ENCODE measurements at places on chromosomes 1 and 21.

- DNase-seq = no peak
These were observed 106.0 kb downstream of the PTPRU start for GRCh38 chr1:29342351-29342750.

DNA sequence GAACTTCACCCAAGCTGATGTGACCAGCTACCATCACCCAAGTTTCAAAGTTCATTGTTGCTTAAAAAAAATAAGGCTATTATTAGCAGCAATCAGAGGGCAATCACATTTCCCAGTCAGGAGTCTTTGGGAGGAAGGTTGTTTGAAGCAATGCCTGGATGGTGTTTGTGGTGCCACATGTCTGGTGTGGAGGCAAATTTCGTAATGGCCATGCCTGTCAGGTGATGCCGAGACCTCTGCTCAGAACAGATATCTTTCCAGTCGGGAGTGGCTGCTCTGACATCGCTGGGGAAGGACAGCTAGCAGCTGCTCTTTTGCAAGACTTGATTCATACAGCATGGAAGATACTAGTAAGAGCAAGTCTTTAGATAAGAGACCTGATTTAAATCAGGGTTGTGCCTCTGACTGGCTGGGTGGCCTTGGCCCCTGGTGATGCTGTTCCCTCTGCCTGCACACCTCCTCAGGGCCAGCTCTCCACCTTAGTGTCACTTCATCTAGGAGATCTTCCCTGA is 187.8 kb upstream of the JUN start:
- DNase-seq = no peak

DNA sequence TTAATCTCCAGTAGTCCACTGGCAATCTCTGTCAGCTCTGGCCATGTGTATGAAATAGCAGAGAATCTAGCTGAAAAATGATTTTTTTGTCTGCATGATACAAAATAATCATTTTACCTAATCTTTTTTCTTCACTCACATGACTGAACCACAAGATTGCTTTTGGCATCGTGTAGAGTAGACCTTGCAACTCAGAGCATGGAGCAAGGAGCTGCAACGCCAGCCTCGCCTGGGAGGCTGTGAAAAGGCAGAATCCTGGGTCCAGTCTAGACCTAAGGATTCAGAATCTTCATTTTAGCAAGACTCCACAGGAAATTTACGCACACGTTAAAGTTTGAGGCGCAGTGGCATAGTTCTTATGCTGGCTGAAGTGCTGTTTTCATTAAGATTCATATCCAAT is 40.2 kb downstream of the TOMM20 start:
- DNase-seq = no peak

DNA sequence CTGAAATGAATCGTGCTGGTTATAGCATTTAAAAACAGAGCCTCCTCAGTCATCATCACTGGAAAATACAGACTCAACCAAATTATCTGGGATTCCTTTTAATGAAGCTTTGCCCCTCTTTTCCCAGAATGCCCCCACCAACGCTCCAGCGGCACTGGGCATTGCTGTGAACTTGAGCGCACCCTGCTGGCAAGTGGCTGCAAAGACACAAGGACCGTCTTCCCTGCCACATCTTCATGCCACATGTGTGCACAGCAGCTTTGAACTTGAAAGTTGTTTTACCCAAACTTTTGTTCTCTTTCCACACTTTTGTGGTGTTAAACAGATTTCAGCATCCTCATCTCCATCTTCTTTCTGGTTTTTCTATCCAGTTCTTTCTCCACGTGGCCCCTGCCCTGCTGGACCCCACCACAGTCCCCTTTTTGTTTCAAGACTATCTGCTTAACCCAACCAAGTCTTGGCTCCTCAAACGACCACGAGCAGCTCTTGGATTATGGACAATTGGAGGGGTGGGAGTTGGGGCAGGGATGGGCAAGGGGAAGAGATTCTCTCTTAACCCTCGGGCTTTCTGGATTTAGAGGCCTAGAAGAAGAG is 12.8 kb upstream of the LMX1A start:
- peak; percentile 43 for DNase-seq

DNA sequence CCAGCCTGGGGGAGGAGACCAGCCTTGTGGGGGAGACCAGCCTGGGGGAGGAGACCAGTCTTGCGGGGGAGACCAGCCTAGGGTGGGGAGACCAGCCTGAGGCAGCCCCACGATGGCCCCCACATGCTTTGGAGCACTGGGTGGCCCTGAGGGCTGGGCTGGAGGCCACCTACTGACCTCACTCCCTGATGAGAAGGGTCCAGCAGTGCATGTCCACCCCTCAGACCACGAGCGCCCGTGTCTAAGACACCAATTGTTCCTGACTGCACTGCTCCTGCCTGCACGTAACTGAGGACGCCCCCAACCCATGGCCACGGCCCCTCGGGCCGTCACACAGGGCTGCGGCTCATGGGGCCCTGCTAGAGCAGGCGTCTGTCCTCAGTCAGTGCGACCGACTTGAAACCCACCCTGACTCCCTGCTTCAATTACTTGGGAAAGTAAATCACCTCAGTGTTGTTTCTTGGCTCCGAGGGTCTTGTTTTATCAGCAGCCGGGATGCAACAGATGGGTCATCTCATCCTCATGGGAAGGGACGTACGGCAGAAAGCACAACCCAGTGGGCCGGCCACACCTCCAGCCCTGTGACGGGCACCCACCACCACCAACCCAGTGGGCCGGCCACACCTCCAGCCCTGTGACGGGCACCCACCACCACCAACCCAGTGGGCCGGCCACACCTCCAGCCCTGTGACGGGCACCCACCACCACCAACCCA is at the start of gene SPATC1L:
SPATC1L (minus strand) TSS at position 550 of the 715 bp plus-strand sequence. CDS start 1,643 bp downstream, outside the sequence.
- no peak for DNase-seq

DNA sequence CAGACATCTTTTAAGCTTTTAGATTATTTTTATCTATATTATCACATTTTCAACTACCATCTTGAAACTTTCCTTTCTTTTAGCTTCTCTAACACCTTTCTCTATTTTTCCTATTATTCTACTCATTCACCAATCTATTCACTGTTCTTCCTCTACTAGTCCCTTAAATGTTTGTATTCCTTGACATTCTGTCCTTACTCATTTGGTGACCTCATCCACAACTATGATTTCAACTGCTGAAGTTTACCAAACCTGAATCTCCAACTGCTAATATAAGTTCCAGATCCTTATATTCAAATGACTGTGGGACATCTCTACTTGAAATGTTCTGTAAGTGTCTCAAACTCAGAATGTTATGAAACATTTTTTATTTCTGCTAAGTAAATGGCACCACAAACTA is 49.2 kb downstream of the TUT4 start:
- no peak for DNase-seq

DNA sequence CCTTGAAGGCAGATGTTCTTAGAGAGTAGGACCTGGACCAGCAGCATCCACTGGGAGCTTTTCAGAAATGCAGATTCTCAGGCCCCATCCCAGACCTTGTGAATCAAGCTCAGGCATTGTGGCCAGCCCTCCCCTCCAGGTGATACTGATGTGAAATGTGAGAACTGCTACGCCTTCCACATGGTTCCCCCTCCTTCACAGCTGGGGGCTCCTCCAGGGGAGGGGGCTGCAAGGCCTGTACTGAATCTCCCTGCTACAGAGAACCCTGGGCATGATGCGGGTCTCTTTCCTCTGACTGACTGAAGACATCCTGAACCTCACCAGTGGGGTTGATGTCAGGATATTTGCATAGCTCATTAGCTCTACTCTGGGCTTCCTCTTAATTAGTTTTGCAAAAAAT is 141.8 kb upstream of the CSF3R start:
- no peak for DNase-seq

- DNase-seq = no peak
These were observed 50.3 kb upstream of the L1TD1 start for GRCh38 chr1:62144238-62144831.

- no peak for DNase-seq
These were observed 27.5 kb upstream of the SOX13 start for GRCh38 chr1:204045430-204045829.

DNA sequence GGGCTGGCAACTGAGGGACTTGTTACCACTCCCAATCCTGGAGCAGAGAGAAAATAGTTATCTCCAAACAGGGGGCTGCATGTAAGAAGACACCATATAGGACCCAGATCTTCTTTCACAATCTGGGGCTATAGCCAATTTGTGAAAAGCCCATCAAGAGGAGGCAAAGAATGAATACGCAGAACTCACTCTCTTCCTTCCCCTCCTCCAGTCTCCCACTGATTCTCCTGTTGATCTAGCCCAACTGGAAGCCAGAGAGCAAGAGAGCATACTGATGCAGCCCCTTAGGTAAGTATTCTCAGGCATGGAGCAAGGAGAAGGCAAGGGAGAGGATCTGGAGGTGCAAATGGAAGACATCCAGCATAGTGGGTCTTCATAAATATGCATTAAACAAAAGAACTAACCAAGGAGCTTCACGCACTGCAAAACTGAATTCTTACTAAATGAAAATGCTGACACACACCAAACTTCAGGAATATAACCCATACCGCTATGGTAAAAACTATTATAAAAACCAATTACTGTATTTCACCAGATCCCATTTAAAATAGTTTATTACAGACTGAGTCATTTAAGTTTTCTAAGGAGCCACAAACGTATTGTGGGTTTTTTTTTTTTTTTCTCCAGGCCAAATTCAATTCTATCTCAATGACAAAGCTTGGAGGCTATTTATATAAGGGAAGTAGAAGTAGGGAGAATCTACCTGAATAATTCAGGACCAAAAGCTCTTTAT is 15.5 kb upstream of the HMGB4 start:
- DNase-seq = no peak

- no peak for DNase-seq
These were observed 291.1 kb upstream of the NFIA start for GRCh38 chr1:60791226-60791625.

- no peak for DNase-seq
These were observed 115.4 kb upstream of the NEGR1 start for GRCh38 chr1:72397786-72398185.

GRCh38 chr1:60835649-60836048 is 246.7 kb upstream of the NFIA start:
- DNase-seq = no peak

- DNase-seq = peak; percentile 78
These were observed 676 bp upstream of the PIAS3 start for GRCh38 chr1:145859491-145860023.

GRCh38 chr1:102661481-102661880 is 446.8 kb downstream of the COL11A1 start:
- DNase-seq = no peak

DNA sequence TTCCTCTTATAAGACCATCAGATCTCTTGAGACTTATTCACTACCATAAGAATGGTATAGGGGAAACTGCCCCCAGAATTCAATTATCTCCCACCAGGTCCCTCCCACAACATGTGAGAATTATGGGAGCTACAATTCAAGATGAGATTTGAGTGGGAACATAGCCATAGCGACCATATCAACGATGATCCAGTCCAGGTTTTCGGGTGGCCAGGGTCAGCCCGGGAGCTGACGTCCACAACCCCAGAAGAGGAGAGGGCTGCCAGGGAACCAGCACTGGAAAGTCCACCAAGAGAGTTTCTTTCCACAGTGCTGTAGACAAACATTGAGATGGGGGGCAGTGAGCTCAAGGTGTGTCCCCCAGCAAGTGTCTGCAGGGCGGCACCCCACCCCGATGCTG is 88.4 kb downstream of the VWA5B1 start:
- no peak for DNase-seq

GRCh38 chr21:33196941-33197374 is 32.8 kb upstream of the IFNAR2 start:
- DNase-seq = peak; percentile 27

GRCh38 chr1:26858891-26859640 is 3.9 kb upstream of the SFN start:
- no peak for DNase-seq

DNA sequence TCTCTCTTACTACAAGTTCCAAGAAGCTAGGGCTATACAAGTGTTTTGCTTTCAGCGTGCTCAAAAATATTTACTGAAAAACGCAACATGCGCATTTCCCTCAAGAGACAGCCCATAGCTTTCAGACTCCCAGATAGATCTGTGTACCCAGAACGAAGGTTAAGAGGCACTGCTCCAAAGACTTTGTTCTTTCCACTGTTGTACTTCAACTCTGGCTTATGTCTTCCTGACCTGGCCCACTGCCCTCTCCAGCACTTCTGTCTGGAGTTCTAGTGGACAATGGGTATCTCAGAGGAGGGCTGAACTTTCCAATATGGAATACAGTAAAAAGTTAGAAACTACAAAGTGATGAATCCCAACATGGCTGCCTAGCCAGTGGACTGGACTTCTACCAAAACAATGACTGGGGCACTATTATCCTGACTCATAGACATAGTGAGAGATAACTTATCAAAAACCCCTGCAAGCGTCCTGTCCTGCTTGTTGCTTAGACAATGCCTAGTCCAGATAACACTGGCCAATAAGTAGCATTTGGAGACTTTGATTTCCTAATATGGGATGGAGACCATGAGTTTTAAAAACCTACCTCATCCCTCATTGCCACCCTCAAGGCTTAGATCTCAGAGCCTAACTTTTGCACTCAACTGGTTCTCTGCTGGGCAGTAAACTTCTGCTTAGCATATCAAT is 8.8 kb upstream of the ADAR start:
- DNase-seq = no peak

DNA sequence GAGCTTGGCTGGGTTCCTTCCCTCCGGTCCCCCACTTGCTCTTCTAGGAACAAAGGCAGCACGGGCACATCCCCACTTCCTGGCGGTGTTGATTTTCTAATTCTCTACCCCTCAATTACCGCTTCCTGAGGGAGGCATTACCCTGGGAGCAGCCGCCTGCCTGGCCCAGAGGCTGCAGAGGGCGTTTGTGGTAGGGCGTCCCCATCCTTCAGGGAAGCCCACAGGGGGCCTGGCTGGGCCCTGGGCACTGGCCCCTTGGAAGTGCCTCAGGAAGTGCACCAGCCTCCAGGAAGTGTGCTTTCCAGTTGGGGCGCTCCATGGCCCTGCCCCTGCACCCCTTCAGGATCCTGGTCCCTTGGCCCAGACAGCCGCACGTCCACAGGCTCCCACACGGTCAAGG is 42.1 kb upstream of the CASZ1 start:
- DNase-seq = no peak

DNA sequence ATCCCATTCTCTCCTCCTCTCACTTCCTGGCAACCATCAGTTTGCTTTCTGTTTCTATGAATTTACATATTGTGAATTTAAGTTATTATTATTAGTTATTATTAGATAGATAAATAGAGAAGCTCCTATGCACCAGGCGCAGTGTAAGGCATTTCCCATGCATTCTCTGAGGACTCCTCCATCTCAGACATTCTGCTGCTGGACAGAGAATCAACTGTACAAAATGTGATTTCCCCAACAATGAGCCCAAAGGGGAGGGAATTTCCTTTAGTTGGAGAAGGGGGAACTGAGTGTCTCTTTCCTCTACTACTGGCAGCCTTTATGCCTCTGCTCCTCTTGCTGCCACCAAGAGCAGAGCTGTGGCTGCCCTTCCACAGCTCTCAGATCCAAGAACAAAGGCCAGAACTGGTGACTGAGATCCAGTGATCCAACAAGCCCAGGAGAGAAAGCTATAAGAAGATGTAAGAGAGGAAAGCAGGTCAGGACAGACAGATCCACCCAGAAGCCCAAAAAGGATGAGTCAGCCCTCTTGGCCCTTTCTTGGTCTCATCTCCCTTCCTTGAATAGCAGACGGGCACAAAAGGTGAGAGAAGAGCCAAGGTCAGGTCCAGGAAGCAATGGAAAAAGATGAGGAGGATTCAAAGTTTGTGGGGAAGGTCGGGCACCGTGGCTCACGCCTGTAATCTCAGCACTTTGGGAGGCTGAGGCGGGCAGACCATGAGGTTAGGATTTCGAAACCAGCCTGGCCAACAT is 3.5 kb upstream of the IVL start:
- no peak for DNase-seq
